Sigmoid colon (tissue), 7 donors: ENCODE measurements at places on chromosomes 3 and 15. TPM values are rescaled to one million over a fixed set of nuclear protein-coding genes. Genes with fewer than 3 reads are reported as not detected.

DNA sequence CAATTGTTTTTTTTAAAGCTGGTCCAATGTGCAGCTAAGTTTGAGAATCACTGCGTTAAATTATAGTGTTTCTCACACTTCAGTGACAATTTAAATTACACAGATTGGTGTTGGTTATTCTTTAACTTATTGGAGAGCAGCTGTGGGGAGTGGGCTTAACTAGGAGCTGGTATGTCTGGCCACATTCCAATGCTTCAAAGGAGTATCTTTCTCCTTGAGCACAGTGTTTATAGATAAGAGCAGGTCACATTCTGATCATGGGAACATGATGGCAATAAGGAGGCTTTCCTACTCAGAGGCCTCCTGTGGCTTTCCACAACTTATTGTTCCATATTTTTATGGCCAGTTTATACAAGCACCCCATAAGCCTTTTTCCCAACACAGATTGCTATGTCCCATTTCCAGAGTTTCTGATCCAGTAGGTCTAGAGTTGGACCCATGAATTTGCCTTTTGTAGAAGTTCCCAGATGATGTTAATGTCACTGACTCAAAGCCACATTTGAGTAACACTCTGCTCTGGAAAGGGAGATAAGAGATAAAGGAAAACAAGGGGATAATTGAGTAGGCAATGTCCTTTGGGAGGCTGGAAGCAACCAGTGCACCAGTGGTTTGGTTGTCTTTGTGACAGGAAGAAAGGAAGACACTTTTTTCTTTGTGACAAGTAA is 33.0 kb upstream of the PLSCR4 start:
- H3K4me3 ChIP-seq = no peak overlapping the region
- H3K36me3 ChIP-seq = no peaks in the 10 kb centered on the region
- H3K27ac ChIP-seq = no peak overlapping the region
- H3K4me1 ChIP-seq = peaks cover 17% of the 10 kb centered on the region
- DNase-seq = no peak

DUOX1 gene
- not detected for polyA plus RNA-seq

GRCh38 chr3:28504976-28505375 is 156.4 kb upstream of the AZI2 start:
- no peaks in the 10 kb centered on the region for H3K36me3 ChIP-seq
- no peaks in the 10 kb centered on the region for H3K27me3 ChIP-seq
- DNase-seq = no peak
- H3K4me1 ChIP-seq = no peaks in the 10 kb centered on the region
- H3K4me3 ChIP-seq = no peak overlapping the region

GRCh38 chr15:40072216-40072990 is 33.4 kb upstream of the SRP14 start:
- no peak overlapping the region for H3K27ac ChIP-seq
- no peak overlapping the region for H3K4me3 ChIP-seq
- H3K4me1 ChIP-seq = no peaks in the 10 kb centered on the region
- H3K27me3 ChIP-seq = no peaks in the 10 kb centered on the region
- no peaks in the 10 kb centered on the region for H3K36me3 ChIP-seq

GRCh38 chr15:85615930-85616329 is 178.8 kb downstream of the KLHL25 start:
- H3K4me1 ChIP-seq = peaks cover 47% of the 10 kb centered on the region
- DNase-seq = no peak
- H3K27me3 ChIP-seq = no peaks in the 10 kb centered on the region
- no peak overlapping the region for H3K27ac ChIP-seq
- H3K4me3 ChIP-seq = no peak overlapping the region

DNA sequence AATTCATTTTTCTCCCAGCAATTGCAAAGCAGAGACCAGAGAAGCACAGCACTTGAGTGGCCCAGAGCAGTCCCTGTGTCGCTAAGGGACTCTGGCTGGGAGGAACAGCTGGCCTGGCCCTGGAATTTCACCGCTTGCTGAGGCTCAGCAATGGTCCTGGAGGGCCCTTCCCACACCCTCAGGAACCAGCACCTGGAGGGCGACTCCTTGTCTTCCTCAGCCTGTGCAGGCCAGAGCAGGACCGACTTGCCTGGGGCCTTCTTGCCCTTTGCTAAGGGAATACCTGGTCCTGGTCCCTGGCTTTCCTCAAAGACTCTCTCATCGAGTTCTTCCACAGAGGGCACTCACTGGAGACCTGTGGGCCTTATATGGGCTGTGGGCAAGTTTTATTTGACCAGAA is 294.6 kb downstream of the RPLP1 start:
- DNase-seq = no peak
- no peak overlapping the region for H3K4me3 ChIP-seq

- DNase-seq = no peak
- no peaks in the 10 kb centered on the region for H3K36me3 ChIP-seq
- no peaks in the 10 kb centered on the region for H3K4me1 ChIP-seq
- H3K27me3 ChIP-seq = no peaks in the 10 kb centered on the region
These were observed 81.9 kb upstream of the HES1 start for GRCh38 chr3:194054016-194054415.

DNA sequence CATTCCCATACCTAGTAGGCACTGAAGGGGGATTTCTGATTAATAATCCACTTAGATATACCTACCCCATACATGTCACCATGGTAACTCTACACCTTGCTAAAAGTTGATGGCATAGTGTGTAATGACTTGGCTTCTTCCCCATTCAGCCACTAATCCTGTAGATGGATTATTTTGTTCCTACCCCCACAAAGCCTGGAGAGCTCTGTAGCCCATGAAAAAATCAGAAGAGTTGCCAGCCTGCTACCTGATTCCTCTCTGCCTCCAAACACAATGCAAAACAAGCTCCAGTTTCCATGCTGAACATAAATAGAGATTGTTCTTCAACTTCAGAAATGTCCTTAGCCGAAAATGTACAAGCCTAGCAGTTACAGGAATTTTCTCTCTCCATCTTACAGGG is 98.9 kb upstream of the PFN2 start:
- no peak for DNase-seq
- H3K27ac ChIP-seq = no peak overlapping the region
- H3K36me3 ChIP-seq = no peaks in the 10 kb centered on the region
- H3K27me3 ChIP-seq = no peaks in the 10 kb centered on the region
- H3K4me3 ChIP-seq = no peak overlapping the region
- peaks cover 13% of the 10 kb centered on the region for H3K4me1 ChIP-seq

GRCh38 chr3:32177702-32178198 is 60.7 kb upstream of the CMTM8 start:
- no peaks in the 10 kb centered on the region for H3K27me3 ChIP-seq
- no peak overlapping the region for H3K27ac ChIP-seq
- DNase-seq = no peak
- no peaks in the 10 kb centered on the region for H3K36me3 ChIP-seq
- no peaks in the 10 kb centered on the region for H3K4me1 ChIP-seq

GRCh38 chr3:132550579-132551305 is 46.3 kb upstream of the ACKR4 start:
- no peak overlapping the region for H3K27ac ChIP-seq
- no peak overlapping the region for H3K4me3 ChIP-seq
- H3K27me3 ChIP-seq = no peaks in the 10 kb centered on the region

- H3K27me3 ChIP-seq = no peaks in the 10 kb centered on the region
- H3K27ac ChIP-seq = peak overlapping the region; percentile 32
- peaks cover 21% of the 10 kb centered on the region for H3K36me3 ChIP-seq
These were observed 74.5 kb downstream of the RAB7A start for GRCh38 chr3:128800241-128801187.

EFHB gene
- polyA plus RNA-seq = not detected

HCN4 gene
- polyA plus RNA-seq = 0.04 TPM

DNA sequence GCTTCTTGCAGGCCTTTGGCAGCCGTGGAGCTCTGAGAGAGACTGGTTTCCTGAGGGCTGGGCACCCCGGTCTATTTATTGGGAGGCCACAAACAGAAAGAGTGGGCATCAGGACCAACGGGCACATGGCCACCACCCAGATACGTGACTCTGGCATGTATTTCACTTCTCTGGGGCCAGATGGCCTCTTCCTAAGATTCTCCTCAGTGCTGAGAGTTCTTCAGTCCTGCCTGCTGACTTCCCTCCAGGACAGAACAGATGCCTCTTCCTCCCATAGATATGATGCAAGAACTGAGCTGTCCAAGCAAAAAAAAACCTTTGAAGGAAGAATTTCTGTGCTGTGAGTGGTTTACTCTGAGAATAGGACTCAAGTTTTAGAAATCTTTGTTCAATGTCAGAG is 107.7 kb downstream of the IGF2BP2 start:
- DNase-seq = no peak
- H3K36me3 ChIP-seq = no peaks in the 10 kb centered on the region
- no peaks in the 10 kb centered on the region for H3K27me3 ChIP-seq
- no peak overlapping the region for H3K4me3 ChIP-seq
- no peak overlapping the region for H3K27ac ChIP-seq
- no peaks in the 10 kb centered on the region for H3K4me1 ChIP-seq

DNA sequence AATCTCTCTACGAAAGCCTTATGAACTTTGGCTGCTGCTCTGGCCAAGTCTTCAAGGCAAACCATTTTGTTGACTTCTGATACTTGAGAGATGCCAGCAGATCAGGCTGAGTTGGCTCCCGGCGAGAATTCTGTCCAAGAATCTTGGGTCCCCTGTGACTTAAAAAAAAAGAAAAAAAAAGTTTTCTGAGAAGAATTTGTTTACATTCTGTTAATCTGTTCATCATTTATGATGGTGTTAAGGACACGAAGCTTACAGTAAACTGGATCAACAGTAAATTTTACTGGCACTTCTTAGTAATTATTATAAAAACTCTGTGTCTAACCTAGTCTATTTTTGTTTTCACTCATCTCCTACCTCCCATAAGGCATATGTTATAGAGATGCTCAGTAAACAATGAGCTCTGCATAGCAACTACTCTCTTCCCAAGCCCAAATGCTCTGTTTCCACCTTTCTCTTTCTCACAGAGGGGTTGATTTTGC is 320.9 kb upstream of the RASGRP1 start:
- H3K27me3 ChIP-seq = no peaks in the 10 kb centered on the region
- DNase-seq = no peak
- peaks cover 43% of the 10 kb centered on the region for H3K4me1 ChIP-seq
- no peaks in the 10 kb centered on the region for H3K36me3 ChIP-seq
- H3K27ac ChIP-seq = no peak overlapping the region

C15orf62 gene
- not detected for polyA plus RNA-seq

DNA sequence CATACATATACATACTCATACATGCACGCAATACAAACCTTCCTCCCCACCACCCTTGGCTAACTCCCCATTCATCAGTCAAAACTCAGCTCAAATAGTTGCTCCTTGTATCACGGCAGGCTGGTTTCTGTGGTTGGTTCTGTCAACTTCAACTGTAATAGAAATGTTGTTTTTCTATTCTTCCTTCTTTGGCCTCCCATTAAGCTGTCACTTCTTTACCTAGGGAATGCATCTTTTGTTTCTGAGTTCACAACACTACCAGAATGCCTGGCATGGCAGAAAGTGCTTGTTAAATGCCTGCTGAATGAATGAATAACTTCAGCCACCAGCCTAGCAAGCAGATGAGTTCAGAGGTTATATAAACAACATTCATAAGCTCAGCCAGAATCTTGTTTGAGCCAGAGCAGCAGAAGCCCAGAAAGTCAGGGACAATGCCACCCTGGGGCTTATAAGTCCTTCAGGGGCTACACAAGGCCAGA is 63.1 kb downstream of the B3GALNT1 start:
- H3K27ac ChIP-seq = no peak overlapping the region
- no peaks in the 10 kb centered on the region for H3K27me3 ChIP-seq
- no peaks in the 10 kb centered on the region for H3K36me3 ChIP-seq
- H3K4me1 ChIP-seq = no peaks in the 10 kb centered on the region
- no peak overlapping the region for H3K4me3 ChIP-seq

- no peak overlapping the region for H3K27ac ChIP-seq
- H3K4me3 ChIP-seq = no peak overlapping the region
- no peaks in the 10 kb centered on the region for H3K4me1 ChIP-seq
- H3K27me3 ChIP-seq = no peaks in the 10 kb centered on the region
- no peak for DNase-seq
- H3K36me3 ChIP-seq = no peaks in the 10 kb centered on the region
These were observed 798.7 kb upstream of the SEMA6D start for GRCh38 chr15:46918462-46919140.

PTH1R gene
- 3.6 TPM for polyA plus RNA-seq

- no peak overlapping the region for H3K4me3 ChIP-seq
- no peak for DNase-seq
- no peak overlapping the region for H3K27ac ChIP-seq
- no peaks in the 10 kb centered on the region for H3K4me1 ChIP-seq
These were observed 85.9 kb upstream of the FNDC3B start for GRCh38 chr3:171953301-171954022.

GRCh38 chr3:195394024-195394423 is 48.8 kb downstream of the ACAP2 start:
- H3K27me3 ChIP-seq = no peaks in the 10 kb centered on the region
- no peak for DNase-seq
- H3K36me3 ChIP-seq = no peaks in the 10 kb centered on the region

GRCh38 chr3:6935970-6936369 is 75.1 kb downstream of the GRM7 start:
- DNase-seq = no peak
- no peaks in the 10 kb centered on the region for H3K4me1 ChIP-seq
- no peak overlapping the region for H3K4me3 ChIP-seq
- H3K36me3 ChIP-seq = no peaks in the 10 kb centered on the region
- H3K27me3 ChIP-seq = no peaks in the 10 kb centered on the region

GRCh38 chr15:90593499-90594158 is 63.9 kb downstream of the CRTC3 start:
- no peak for DNase-seq
- H3K36me3 ChIP-seq = no peaks in the 10 kb centered on the region
- peaks cover 73% of the 10 kb centered on the region for H3K4me1 ChIP-seq
- H3K27ac ChIP-seq = peak overlapping the region; percentile 69
- no peaks in the 10 kb centered on the region for H3K27me3 ChIP-seq

DNA sequence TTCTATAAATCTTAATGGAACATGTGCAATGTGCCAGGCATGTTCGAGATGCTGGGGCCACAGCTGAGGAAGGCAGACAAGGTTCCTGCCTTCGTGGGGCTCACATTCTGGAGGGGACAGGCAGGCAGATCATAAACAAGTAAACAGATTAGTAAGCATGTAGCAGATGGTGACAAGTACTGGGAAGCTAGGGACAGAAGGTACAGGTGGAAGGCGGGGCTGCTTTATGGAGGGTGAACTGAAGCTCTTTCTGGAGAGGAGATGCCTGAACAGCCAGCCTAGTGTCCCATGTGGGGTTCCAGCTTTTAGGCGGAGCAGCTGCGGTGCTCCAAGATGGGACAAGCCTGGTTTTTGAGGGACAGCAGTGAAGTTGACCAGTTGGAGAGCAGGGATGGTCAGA is 74.7 kb upstream of the SNRK start:
- no peaks in the 10 kb centered on the region for H3K4me1 ChIP-seq
- no peak overlapping the region for H3K27ac ChIP-seq
- no peak for DNase-seq
- H3K4me3 ChIP-seq = no peak overlapping the region
- H3K27me3 ChIP-seq = no peaks in the 10 kb centered on the region

GRM7 gene
- polyA plus RNA-seq = 0.09 TPM
